ENCODE measurements at places on chromosomes 2 and 18.

DNA sequence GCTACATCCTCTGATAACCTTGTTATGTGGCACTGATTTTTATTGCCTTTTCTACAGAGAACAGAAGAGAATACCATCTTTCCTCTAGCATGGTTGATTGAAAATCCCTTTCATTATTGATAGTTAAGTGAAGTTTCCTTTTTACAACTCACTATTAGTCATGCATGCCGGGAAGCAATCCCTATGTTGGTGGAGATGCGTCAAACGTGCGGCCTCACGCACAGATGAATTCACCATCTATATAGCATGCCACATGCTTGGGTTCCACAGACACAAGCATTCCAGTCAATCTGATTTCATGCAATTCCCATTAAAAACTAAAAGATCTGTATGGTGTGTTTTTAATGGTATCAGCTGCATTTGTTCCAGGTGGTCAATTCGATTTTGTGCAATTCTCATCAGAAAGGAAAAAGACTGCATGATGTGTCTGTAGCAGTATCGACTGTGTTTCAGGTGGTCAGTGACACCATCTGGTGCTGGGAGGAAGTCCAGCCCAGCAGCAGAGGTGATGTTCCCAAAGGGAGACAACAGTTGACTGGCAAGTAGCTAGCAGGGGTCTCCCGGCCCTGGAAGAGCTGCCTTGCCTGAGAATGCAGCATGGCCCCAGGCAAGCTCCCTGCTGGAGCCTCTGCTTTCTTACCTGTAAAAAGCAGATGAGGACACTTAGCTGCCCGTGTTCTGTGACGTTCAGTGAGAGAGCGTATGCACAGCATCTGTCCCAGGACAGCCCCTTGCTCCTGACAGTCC lies 151.3 kb upstream of the NCK2 start:
- no peak for DNase-seq

DNA sequence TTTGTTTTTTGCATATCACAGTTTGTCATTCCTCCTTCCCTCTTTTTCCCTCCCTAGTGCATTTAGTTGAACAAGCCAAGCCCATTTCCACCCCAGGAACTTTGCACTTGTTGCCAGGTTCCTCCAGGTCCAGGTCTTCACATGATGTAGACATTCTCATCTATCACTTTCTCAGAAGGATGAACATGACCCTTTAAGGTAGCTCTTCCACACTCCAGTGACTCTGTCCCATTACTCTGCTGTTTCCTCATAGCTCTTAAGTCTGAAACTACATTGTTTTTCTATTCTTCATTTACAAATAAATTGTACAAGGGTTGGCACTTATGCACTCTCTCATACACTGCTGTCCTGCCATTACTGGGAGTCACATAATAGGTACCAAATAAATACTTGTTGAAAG lies 6.1 kb downstream of the KYNU start:
- DNase-seq: no peak

DNA sequence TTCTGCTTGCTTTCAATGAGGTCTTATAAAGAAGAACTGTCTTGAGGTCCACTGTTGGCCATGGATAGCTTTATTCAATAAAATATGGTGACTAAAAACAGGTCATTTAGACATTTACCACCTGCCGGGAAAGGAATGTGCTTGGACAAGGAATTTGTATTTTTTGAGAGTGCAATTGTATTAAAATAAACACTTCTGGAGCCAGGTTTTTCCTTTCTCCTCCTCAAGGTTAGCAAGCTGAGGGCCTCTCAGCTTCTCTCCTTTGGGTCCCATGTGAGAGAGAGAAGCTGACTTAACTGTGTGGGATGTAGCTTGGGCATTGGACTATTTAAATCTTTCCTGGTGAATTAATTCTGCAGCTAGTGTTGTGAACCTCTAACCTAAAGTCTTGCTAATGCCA lies 321.0 kb downstream of the MEIS1 start:
- no peak for DNase-seq

- DNase-seq: no peak
Observed at GRCh38 chr2:239326831-239327535, 73.8 kb downstream of the HDAC4 start.

- DNase-seq: no peak
Observed at GRCh38 chr2:241286348-241287090, 29.0 kb downstream of the HDLBP start.

DNA sequence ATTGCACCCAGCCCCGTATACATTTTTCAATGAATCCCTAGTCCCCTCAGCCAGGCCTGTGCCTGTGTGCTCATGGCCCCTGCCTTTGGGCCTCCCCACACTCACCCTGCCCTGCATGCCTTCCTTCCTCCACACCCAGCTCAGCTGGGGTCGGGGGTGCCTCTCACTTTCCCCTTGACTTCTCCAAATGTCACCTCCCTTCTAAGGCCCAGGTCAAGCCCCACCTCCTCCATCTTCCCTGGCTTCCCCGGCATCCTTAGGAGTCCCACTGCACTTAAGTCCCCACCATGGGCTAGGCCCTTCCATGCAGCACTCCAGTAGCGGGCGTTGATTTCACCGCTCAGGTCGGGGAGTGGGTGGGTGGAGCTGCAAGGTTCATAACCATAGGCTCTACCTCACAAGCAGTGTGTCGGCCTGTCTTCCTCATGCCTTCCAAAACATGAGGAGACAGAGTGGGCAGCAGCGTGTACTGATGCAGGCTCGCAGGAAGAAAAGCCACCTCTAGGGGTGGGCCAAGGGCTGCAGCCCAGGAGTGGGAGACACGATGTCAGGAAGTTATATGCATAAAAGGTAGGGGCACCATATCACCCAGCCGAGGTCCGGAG lies 47.7 kb downstream of the DNMT3A start:
- DNase-seq: no peak

DNA sequence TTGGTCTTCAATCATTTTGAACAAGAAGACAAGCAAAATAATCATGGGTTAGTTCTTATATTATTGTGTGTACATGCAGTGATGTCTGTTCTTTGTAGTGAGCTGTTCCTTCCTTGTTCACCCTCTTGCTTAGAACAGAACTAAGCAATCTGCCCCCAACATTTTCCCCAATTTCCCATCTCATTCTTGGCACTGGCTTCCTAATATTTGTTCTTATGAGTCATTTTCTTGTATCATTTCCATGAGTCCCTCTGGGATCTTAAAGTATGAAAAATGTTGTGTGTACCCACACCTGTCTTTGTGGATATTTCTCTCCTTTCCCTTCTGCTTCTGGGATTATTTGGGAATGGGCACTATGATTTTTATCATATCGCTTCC lies 3.5 kb upstream of the IL1B start:
- DNase-seq: no peak

DNA sequence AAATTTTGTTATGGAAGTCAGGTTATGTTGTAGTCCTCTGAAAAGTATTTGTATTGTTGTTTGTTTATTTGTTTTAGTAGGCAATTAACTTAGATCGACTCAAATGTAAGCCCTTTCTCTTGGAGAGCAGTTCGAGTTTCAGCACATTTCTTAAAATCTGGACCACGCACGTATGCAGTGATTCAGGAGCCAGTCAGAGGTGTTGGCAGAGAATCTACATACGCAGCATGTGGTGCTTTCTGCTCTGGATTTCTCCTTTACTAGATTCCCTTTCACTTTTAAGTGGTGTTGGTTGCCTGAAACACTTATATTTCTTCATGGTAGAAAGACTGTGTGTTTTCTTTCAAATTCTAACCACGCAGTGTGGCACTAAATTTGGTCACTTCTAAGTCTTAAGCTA lies 773.9 kb upstream of the LRATD1 start:
- no peak for DNase-seq

All from C1 segment of cervical spinal cord (tissue), 14 donors.